T-helper 2 cell (primary cell): ENCODE measurements at places on chromosomes 3 and 15.

DNA sequence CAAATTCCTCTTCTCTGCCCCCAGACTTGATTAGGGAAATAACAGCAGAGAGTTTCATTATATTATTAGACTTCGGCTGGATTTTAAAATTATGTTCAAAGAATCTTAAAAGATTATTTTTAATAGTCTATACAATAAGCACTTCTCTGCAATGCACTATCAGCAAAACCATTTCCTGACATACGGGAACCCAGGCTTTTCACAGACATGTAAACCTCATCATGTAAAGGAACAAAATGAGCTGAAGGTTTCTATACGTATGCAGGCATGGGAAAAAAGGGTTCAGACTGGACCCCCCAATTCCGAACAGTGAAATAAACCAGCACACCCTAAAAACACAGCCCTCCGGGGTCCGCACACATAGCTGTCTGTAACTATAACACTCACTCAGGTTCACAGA, 77.5 kb upstream of the LMOD3 start:
- peak; percentile 73 for DNase-seq

GRCh38 chr15:41940441-41940857, 31.9 kb downstream of the EHD4 start:
- no peak for DNase-seq

GRCh38 chr3:174639406-174639805, 219.7 kb upstream of the NAALADL2 start:
- DNase-seq, result no peak

GRCh38 chr15:53506370-53506769, 253.1 kb downstream of the WDR72 start:
- no peak for DNase-seq

GRCh38 chr3:52073490-52073889, 17.1 kb upstream of the DUSP7 start:
- no peak for DNase-seq

GRCh38 chr3:69410301-69410700, 24.4 kb upstream of the FRMD4B start:
- DNase-seq, result peak; percentile 57

- no peak for DNase-seq
Observed at GRCh38 chr15:91135201-91136130, 35.4 kb downstream of the SV2B start.

DNA sequence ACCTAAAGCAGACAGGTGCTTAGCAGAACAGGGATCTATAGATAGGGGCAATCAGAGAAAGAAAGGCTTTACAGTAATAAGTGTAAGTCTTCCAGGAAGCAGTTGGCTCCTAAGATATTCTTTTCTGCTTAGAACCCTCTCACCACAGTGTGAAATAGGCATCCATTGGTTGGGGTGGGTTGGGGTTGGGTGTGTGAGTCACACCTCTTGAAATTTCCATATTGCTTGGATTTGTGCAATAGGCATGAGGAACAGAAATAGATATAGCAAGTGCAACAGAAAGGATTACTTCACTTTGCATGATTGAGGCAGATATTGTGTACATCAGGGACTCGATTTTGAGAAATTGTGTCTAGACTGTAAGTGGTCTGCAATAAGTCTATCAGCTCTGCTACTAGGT, 200.1 kb upstream of the GAP43 start:
- no peak for DNase-seq

- DNase-seq, result no peak
Observed at GRCh38 chr3:180640987-180641386, 38.3 kb downstream of the CCDC39 start.

GRCh38 chr3:188417271-188417696, 263.3 kb downstream of the LPP start:
- no peak for DNase-seq
